ENCODE measurements at places on chromosomes 6 and 20.

GRCh38 chr20:49888212-49889000 lies 26.9 kb downstream of the SPATA2 start:
- DNase-seq: peak; percentile 74

DNA sequence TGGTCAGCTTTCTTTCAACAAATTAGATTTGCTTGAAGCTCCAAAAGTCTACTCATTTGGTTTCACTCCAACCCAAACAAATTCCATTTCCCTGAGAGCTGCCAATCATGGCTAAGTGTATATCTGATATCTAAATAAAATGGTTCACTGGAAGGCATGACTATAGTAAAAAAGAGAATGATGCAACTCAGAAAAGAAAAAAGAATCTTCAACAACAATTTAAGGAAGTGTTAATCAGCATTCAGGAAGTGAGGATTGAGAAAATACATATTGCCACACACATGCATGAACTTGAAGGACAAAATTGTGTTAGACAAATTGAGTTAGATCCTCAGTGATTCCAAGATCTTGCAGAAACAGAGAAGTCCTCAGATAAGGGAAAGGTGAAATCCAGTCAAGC lies 972.9 kb upstream of the FLRT3 start:
- no peak for DNase-seq

DNA sequence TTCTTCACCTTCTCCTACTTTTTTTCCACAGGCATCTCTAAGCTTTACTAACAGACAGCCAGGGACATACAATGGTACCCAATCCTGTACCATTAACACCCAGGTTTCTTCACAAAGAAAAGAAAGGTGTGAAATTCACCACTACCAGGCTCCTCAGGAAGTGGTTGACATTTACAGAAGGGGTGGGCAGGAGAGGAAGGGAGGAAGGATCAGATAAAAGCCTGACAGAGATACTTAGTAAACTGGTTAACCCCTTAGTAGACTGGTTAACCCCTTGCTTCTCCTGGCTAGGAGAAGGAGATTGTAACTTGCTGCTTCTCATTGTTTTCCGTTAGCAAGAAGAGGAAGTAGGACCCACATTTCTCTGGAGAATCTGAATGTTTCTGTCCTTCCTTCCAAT lies 7.2 kb downstream of the SAMD3 start:
- no peak for DNase-seq

GRCh38 chr6:138537106-138537505 lies 37.8 kb upstream of the NHSL1 start:
- DNase-seq: no peak

DNA sequence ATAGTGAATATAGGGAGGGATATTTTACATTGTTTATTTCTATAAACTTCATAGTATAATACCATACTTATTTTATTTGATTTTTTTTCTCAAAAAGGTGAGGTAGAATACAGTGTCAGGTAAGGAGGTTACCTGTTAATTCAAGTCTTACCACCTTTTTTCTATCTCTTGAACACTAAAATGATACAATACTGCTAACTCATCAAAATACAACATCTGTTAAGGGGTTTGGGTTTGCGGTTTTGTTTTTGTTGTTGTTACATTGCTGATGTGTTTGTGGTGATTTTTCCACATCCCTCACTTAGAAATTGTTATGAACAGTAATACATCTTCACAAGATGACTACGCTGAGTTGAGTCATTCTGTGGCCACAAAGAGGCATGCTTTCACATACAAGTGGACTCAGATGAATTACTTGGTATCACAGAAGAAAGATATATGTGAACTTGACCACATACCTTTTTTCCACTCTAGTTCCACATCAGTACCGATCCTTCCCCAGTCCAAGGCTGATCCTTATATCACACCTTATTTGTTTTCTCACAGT lies 139.4 kb upstream of the ID4 start:
- no peak for DNase-seq

- DNase-seq: no peak
Observed at GRCh38 chr20:10951904-10952303, 278.1 kb upstream of the JAG1 start.

DNA sequence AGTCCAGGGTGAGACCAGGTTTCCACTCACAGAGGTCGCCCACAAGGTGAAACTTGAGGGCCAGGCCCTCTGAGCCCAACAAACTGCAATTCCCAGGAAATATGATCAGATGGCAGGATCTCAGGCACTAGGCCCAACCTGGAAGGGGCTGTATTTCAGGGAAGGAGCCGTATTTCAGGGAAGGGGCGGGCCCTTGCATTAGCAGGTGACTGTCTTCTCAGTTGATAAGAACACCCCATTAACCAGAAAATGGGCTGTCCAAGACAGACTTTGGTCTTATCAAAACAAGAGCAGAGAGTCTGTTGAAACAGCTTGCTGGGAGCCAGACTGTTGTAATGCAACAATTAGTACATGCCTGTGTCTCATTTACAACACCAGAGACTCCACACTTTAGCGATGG lies 10.9 kb upstream of the BNIP5 start:
- DNase-seq: no peak

DNA sequence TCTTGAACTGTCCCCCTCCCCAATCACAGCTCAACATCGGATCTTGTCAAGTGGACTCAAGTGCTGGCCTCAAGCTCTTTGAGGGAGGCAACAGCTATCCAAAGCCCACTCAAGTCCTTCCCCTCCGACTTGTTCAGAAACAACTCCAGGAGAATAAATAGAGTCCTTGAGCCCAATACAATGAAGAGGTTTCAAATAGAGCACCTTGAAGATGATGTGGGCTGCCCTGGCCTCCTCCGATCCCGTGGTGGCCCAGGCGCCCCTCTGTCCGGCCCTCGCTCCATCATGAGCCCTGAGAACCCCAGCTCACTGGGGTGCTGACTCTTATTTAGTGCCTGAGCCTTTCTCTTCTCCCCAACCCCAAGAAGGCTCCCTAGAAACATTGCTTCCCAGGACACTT lies 164.3 kb upstream of the PMEPA1 start:
- no peak for DNase-seq

GRCh38 chr6:62102387-62102786 lies 183.6 kb downstream of the KHDRBS2 start:
- DNase-seq: no peak

DNA sequence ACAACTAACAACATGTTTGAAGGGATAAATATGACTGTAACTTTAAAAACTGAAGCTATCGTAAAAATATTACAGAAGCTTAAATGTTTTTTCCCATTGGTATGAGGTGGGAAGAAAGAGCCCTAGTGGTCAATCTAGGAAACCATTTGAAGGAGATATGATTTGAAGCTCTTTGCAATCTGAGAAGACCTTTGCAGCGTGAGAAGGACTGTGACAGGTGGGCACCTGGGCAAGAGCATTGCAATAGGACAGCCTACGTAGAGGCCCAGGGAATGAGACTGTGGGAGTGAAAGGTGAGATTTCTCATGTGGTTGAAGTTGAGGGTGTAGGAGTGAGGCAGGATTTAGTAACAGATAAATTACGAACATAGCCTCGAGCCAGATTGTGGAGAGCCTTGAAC lies 108.0 kb upstream of the PDE7B start:
- no peak for DNase-seq

GRCh38 chr6:22023937-22024336 lies 272.9 kb downstream of the PRL start:
- DNase-seq: no peak

GRCh38 chr20:57060407-57061050 lies 205.9 kb downstream of the BMP7 start:
- no peak for DNase-seq

DNA sequence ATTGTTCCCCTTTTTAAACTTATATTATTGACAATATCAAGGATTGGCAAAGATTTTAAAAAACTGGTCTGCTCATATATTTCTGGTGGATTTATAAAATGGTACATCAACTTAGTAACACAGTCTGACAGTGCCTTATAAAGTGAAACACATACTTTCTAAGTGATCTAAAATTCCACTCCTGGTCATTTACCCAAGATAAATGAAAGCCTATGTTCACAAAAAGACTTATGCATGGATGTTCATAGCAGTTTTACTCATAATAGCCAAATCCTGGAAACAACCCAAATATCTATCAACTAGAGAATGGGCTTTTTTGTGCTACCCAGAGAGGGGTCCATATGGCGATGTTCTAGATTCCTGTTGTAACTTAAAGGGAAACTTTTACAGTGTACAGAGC lies 222.4 kb upstream of the FAM83B start:
- DNase-seq: no peak

DNA sequence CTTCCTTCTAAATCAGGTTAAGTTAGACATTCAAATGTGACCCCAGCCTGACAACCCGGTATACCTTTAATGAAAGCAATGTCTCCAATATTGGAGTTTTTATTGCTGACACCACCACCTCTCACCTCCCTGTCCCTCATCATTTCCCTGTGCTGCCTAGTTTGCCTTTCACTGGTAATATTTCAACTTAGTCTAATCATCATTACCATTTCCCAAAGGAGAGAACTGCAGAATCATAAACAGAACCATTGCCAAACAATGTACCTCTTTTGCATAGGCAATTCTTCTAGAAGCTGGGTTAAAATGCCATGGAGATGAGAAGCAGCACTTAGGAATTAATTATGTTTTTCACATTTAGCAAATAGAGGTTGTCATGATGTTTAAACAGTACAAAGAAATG lies 370.3 kb downstream of the LAMA2 start:
- DNase-seq: no peak

GRCh38 chr6:148888856-148889255 lies 142.0 kb downstream of the UST start:
- no peak for DNase-seq

- DNase-seq: peak; percentile 40
Observed at GRCh38 chr6:33251395-33252012, 20.2 kb downstream of the VPS52 start.

- DNase-seq: no peak
Observed at GRCh38 chr20:24134284-24134683, 145.7 kb upstream of the GGTLC1 start.

- DNase-seq: no peak
Observed at GRCh38 chr20:38085026-38085425, 51.5 kb downstream of the RPRD1B start.

DNA sequence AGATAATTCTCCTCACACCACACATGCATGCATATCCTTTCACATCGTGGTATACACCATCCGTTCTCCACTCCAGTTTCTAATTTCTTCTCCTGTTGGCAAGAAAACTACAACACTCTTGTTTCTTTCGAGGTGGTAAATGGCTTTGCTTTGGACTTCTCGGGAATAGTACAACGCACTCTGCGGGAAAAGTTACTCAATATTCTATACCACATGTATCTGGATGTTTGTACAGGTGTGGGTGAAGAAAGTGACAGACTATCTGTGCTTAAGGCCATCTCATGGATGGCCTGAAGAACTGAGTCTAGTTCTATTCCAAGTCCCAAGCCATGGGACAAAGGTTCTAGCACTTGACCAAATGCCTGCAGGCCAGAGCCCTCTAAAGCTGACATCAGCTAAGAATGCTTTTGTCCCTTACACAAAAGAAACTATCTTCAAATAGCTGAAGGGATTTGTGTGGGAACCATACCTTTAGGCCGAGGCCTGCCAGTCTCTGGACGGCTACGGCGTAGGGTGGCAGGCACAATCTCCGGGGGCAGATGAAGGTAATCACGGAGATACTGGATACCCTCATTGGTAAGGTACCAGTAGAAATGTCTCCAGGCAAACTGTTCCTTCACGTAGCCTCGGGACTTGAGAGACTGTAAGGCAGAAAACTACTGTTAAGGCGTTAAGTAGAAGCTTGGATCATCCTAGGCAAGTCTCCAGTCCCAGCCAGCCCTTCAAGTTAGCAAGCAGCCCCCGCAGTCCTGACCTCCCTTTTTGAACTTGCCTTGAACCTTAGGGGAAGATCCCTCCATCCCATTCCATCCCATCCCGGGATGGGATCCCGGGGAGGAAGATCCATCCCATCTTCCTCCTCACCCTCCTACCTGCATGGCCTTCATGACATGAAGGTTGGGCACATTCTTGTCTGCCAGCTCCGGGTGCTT lies 1.4 kb downstream of the RPS10 start:
- DNase-seq: no peak

DNA sequence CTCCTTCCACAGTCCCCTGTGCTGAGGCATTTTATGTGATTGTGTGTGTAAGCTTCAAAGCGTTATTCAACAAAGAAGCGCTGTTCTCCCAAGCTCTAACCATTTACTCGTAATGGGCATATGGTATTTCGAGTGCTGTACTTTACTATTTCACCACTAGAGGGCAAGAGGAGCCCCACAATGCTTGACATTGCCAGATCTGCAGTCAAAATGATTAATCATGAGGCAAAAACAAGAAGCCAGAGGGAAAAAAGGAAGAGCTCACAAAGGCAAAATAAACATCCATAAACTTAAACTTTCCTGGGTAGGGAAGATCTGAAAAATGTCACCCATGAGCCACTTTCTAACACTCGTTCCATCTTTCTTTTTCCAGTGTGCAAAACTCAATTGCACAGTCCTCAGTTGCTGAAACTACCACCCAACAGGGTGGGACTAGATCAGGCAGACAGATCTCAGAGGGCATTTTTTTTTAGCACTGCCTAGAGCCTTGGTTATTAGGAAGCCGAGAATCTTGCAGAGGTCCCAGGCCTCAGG lies 215.0 kb upstream of the PLCB4 start:
- DNase-seq: no peak

DNA sequence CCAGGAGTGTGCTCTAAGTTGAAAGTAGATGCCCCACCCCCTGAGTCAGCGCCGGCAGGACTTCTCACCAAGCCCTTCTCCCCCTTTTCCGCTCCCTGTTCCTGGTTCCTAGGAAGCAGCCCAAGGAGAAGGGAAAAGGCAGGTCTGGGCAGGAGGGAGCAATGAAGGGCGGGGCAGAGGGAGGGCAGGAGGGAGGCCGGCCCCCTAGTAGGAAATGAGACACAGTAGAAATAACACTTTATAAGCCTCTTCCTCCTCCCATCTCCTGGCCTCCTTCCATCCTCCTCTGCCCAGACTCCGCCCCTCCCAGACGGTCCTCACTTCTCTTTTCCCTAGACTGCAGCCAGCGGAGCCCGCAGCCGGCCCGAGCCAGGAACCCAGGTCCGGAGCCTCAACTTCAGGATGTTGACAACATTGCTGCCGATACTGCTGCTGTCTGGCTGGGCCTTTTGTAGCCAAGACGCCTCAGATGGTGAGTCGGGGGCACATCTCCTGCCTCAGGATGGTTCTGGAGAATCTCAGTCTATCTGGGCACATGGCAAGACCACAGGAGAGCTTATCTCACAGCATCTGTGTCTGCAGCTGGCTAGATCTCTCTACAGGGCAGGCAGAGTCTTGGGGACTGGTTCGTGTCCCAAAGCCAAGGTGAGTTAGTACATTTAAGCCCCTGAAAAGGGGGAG lies at the start of gene PROCR:
TSS of gene PROCR (plus strand) at position 320 of the 681 bp plus-strand sequence. CDS start at position 403, 83 bp downstream.
- peak; percentile 38 for DNase-seq
